ENCODE measurements at places on chromosomes 2 and 18. TPM values are rescaled to one million over a fixed set of nuclear protein-coding genes. Genes with fewer than 3 reads are reported as not detected.

- no peak for DNase-seq
Measured at GRCh38 chr2:128487650-128488387, 169.2 kb upstream of the HS6ST1 start.

DNA sequence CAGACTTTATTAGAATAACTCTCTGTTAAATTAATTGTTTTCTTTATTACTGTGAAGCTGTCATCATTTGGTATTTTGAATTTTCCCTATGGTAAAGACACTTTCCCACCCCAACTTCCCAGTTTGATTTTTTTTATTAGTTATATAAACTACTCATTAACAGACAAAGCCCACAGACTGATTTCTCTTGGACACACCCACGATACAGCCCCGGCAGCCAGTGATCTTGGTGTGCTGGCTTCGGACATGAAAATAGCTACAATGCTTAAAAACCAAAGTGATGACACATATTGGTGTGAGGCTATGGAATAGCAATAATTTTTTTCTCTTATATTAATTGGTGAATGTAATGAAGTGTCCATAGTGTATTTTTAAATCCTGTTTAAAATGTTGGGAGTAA, 225.4 kb upstream of the SIX3 start:
- DNase-seq = no peak

ANKRD23 gene
- polyA plus RNA-seq = 0.15 TPM

DNA sequence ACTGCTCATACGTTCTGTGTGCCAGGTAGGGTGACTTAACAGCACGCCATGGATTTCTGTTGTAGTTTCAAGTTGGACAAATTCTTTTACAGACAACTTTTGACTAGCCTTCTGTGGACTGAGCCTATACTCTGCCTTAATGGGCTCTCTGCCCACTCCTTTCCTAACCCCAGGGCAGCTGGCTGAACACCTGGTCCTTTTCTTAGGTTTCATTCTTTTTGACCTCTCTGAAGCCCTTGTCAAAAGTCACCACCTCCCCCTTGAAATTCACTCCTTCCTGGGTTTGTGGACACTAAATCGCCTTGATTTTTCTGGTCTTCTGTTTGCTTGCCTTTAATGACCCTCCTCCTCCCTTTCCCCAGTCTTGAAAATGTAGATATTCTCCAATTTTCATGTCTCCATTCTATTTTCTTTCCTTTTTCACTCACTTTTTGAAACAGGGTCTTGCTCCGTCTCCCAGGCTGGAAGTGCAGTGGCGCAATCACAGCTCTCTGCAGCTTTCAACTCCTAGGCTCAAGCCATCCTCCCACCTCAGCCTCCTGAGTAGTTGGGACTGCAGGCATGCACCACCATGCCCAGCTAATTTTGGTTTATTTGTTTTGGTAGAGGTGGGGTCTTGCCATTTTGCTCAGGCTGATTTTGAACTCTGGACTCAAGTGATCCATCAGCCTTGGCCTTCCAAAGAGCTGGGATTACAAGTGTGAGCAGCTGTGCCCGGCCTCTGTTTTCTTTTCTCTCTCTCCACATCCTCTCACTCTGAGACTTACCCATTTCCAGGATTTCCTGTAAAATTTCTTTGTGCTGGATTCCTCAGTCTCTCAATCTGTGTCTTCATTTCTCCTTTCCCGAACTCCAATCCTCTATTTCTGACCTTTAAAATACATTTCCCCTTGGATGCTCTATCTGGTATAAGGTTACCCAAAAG, 112.9 kb downstream of the PLB1 start:
- DNase-seq = no peak

IL18R1 gene
- polyA plus RNA-seq = 6.9 TPM

GRCh38 chr2:16058256-16058655, 117.9 kb downstream of the MYCN start:
- DNase-seq = no peak

DNA sequence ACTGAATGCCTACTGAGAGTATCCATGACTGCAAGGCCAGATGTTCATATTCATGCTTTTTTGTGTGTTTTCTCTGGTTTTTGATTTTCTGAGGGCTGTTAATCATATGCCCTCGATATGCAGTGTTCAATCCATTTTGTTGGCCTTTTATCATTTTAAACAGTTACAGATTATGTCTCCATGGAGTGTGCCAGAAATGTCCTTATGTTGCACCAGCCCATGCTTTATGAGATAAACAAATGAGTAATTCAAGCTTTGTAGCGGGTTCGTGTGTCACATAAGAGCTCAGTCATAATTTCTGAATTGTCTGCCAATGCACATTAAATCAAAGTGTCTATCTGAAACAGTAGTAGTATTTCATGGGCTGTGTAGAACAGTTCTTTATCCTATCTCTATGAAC, 583.0 kb downstream of the THSD7B start:
- DNase-seq = no peak

- DNase-seq = no peak
Measured at GRCh38 chr2:71898375-71898774, 249.3 kb downstream of the CYP26B1 start.

RNF138 gene
- polyA plus RNA-seq = 125 TPM

GRCh38 chr18:22710673-22711191, 222.4 kb upstream of the RBBP8 start:
- DNase-seq = no peak

B3GNT7 gene
- not detected for polyA plus RNA-seq

STPG4 gene
- not detected for polyA plus RNA-seq

SDC1 gene
- polyA plus RNA-seq = not detected
